ENCODE measurements at places on chromosomes 6 and 20.

DNA sequence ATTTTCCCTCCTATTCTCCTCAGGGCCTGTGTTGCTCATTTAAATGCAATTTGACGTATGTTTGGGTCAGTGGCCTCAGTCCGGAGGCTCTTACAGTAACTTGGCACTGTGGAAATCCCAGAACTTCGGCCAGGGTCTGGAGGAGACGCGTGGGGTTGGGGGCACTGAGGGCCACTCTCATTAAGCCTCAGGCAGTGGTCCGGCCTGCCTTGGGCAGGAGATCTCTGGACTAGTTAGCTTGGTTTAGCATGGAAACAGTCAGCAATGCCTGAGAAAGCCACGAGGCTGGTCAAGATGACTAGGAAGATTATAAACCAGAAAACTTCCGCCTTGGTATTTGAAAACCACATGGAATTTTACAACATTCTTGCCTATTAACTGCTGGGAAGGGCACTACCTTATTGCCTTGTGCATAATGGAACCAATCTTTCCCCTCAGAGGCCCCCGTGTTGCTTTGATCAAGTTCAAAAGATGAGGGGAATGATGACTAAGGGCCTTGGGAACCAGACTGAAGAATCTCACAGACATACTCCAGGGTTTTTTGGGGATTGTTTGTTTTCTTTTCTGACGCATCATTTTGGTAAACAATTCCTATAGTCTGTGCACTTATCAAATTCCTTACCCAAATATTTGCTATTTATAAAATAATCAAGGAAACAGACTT is 206.0 kb upstream of the PREP start:
- DNase-seq: no peak

- no peak for DNase-seq
Measured at GRCh38 chr6:44797746-44798145, 410.2 kb downstream of the CDC5L start.

- DNase-seq: no peak
Measured at GRCh38 chr20:37558779-37559178, 31.1 kb upstream of the BLCAP start.

GRCh38 chr6:169236988-169237387 is 16.7 kb downstream of the THBS2 start:
- DNase-seq: no peak

- DNase-seq: no peak
Measured at GRCh38 chr6:16476861-16477260, 238.5 kb downstream of the GMPR start.

DNA sequence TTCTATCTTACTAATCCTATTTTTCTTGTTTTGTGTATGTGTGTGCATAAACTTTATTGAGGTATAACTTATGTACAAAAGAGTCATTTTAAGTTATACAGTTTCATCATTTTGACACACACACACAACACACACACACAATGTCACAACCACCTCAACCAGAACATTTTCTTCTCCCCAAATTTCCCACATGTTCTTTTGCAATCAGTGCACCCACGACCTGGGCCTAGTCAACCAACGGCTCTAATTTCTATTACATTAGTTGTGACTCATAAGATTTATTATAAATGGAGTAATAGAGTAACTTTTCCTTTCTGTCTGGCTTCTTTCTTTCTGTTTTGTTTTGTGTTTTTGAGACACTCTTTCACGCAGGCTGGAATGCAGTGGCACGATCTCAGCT is 9.8 kb upstream of the POM121L2 start:
- DNase-seq: no peak

DNA sequence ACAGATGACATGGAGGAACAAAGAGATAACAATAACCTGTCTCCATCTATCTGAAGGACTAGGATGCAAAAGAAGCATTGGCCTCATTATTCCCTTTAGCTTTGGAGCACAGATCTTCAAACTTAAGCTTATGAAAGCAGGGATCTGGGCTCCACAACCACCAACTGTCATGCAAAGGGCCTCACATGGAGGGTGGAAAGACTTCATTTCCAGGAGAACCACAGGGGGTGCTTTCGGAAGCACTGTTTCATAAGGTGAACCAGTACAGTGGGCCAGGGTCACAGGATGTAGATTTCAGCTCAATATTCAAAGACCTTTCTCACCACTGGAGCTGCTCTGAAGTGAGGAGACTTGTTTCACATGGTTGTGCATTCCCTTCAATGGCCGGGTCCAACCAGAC is 55.1 kb upstream of the MYB start:
- no peak for DNase-seq

GRCh38 chr6:55137929-55138693 is 36.2 kb upstream of the HCRTR2 start:
- no peak for DNase-seq

DNA sequence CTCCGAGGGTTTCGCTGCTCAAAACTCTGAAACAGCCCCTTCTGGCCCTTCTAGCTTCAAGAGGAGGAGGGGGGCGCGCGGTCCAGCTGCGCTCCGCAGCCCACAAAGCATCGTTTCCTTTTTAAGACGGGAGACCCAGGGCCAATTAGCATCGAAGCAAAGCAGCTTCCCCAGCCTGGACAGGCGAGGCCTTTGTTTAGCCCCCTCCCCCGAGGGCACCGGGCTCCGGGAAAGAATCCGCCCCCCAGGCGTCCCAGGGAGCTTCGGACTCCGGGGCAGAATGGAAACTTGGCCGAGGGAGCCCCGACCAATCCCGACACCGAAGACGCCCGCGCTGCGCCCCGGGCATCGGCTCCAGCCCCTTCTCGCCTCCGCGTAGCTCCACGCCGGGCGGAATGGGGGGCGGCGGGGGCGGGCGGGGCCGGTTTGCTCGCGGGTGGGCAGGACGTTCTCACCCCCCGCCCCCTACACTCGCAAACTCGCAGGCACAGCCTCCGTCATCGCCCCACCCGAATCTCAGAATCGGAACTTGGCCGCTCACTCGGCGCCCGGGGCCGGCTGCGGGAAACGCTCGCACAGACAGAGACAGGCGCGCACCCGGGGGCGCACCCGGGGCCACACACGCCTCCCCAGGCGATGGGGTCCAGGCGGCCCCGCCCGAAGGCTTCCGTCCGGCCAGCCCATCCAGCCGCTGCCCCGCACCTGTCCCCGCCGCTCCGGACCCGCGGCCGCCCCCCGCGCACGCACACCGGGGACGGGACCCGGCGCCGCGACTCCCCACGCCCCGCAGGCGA is 628 bp downstream of the NKAIN4 start:
- no peak for DNase-seq

DNA sequence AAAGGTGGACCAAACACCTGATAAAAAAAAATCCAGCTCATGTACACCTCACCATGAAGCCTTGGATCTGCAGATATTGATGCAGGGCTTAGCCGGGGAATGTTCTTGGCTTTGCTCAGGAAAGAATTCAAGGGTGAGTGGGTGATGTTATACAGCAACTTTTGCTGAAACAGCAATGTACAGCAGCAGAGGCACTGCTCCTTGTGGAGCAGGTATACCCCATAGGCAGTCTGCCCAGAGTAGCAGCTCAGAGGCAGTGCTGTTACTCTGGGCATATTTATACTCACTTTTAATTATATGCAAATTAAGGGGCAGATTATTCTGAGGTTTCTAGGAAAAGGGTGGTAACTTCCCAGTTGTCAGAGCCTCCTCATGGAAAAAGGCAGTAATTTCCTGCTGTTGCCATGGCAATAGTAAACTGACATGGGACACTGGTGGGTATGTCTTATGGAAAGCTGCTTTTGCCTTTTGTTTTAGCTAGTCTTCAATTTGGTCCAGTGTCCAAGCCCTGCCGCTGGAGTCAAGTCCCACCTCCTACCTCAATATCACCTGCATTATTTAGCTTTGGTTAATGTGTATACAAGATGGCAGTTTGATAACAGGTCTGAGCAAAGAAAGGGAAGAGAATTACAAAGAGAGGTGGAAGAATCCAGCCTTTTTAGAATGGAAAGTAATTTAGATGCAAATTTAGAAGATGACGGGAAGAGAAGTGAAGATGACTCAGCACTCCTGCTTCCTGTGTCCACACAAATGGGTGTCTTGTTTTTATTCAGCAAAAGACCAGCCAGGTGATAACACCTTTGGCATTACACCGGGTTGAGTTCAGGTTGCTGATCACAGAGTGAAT is 110.1 kb upstream of the JAG1 start:
- no peak for DNase-seq

DNA sequence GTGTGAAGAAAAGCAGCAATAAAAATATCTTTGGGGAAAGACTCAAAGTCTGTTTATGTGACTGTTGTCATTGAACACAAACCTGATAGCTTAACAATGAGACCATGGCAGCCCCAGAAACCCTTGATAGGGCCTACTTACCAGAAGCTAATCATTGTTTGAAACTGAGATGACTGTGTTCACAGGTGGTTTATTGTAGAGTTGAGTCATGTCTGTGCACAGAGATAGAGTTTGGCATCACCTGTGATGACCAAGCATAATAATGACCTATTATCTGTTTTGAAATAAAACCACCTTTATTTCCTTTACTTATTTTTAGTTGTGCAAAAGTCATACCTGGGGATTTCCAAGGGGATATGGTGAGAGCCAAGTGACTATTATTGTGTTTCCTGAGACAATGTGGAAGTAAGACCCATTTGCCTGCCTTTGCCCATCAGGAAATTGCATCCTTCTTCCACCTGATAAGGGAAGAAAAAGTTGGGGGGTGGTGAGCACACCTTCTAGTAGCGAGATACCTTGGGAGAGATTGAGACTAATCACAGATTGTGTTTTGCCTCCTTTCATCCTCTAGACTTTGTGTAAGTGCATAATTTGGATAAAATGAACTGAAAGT is 456.9 kb upstream of the JAG1 start:
- no peak for DNase-seq

DNA sequence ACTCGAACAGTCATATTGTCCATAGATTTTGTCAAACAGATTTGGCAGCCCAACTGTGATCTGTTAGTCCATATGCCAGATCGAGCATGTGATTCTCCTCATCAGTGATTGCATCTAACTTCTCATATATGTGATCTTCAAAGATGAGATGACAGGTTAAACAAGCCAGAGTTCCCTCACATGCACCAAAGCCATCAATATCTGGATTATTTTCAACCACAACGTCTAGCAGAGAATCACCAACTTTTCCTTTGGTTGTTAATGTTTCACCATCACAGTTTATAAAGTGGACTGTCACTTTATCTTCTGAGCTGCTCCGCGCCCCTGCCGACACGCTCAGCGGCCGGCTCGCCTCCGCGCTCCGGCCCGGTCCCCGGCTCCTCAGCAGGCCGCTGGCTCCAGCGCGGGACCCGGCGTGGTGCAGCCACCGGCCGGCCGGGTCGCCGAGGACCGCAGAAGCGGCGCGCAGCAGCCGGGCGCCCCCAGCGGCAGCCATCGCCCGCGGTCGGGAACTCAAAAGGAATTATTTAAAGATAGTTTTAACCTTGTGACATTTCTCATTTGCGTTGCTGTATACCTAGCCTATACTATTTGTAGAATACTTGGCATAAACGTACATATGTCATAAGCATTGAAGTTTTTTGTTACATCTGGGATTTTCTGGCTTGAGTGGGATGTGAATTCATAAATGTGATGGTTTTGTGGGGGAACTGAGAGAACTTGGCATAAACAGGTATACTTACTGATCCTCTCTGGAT is 40.1 kb upstream of the DYNLRB1 start:
- DNase-seq: peak; percentile 41

GRCh38 chr20:479487-479886 is 17.2 kb upstream of the TBC1D20 start:
- DNase-seq: no peak

GRCh38 chr6:32968867-32969684 is 682 bp downstream of the BRD2 start:
- peak; percentile 49 for DNase-seq

DNA sequence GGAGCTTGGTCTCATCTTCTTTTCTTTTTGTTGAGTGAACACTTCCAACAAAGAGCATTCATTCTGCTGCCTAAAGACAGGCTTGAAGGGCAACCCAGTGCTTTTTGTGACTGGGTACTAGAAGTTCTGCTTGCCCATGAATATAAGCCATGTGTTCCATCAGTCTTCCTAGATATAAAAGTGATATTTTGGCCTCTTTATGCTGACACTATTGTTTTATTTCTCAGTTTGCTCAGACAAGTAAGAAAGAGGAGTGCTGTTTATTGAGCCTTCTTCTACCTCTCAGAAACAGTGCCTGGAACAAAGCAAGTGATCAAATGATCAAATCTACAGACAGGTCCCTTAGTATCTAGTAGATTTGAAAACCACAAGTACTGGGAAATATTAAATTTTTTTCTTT is 2.4 kb upstream of the DTNBP1 start:
- no peak for DNase-seq

DNA sequence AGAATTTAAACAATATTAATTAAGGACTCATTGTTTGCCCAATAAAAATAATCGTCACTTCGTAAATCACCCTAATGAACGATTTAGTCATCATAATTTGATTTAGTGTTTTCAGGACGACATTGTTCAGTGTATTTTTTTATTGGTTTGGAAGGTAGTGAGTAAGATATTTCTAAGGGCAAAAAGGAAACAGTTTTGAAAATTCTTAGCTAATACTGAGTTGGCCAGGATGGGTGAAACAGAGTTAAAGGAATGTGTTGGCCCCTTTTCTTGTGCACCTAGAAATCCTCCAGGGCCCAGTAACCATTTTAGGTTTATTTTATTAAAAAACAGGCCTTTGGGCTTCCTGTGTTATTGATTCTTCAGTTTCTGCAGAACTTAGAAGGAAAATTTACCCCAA is 25.3 kb downstream of the ANKS1A start:
- DNase-seq: no peak

DNA sequence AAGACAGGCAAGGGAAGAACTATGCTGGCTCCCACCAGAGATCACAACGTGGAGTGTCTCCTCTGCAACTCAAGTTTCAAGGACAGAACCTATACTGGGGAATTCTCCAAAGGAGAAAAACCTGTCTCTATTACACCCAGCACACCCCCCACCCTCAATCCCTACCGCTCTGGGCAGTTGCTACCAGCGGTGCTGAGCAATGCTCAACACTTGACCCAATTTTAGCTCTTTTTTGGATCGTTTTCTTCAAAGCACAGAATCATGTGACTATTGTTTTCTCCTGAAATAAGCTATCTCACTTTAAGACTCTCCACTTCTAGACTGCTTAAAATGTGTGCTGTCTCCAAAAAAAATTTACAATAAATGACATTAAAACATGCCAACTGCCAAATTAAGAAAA is 23.3 kb downstream of the MAP7 start:
- DNase-seq: no peak

GRCh38 chr20:38723848-38724625 is at the start of gene SLC32A1:
SLC32A1 (plus strand) TSS chr20:38724486; CDS start chr20:38724725, 239 bp downstream.
- DNase-seq: no peak

- DNase-seq: no peak
Measured at GRCh38 chr20:38883081-38883980, 42.9 kb upstream of the FAM83D start.

GRCh38 chr6:101824551-101825345 is 431.2 kb downstream of the GRIK2 start:
- DNase-seq: no peak

DNA sequence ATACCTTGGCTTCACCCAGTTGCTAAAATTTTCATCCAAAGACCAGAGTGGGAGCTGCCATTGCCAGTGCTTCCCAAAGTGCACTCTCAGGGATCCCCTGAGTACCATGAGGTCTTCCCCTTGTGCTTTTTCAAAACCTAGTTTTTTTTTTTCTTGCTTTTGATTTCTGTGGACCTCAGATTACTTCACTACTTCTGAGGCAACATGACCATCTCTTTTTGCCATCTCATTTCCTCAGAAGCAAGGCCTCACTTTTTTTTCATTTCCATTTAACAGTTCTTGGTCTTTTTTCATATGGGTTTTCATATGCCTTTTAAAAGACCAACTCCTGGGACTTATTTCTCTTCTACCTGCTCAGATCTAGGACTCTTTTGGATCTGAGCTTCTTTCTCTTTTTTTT is 64.1 kb upstream of the MMS22L start:
- DNase-seq: no peak
